Stimulated activated naive CD8-positive, alpha-beta T cell treated with anti-CD3 and anti-CD28 coated beads, Interleukin-15, amount 100 ng/mL, for 72 hours (primary cell): ENCODE measurements at places on chromosomes 2 and 18.

GRCh38 chr18:44758861-44759631, 78.4 kb downstream of the SETBP1 start:
- DNase-seq = peak; percentile 36

DNA sequence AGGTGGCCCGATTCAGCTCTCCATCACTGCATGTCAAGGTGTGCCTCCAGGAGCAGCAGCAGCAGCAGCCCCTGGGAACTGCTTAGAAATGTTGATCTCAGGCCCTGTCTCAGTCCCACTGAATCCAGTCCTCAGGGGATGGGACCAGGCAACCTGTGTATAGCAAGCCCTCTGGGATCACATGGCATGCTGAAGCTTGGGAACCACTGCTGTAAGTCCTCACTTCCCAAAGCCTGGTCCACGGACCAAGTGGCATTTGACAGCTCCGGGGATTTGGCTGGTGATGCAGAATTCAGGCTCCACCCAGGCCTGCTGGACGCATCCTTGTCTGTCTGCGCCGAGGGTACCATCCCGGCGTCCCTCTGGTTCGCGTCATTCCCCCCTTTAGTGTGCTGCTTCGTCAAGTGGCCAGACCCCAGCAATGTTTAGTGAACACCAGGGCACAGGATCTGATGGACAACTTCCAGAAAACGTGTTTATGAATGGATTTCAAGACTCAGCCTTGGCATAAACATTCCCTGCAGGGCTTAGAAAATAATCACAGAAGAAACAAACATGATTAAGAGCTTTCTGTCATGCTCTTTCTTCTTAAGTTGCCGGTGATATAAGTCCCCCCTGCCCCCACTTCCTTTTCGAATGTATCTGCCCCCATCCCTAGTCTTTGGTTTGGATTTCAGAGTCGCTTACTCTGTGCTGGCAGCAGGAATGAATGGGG, 234.0 kb downstream of the GBX2 start:
- DNase-seq = no peak

GRCh38 chr2:165621086-165621560, 151.6 kb downstream of the CSRNP3 start:
- DNase-seq = no peak

- DNase-seq = no peak
Measured at GRCh38 chr18:62506495-62507143, 16.2 kb upstream of the ZCCHC2 start.

DNA sequence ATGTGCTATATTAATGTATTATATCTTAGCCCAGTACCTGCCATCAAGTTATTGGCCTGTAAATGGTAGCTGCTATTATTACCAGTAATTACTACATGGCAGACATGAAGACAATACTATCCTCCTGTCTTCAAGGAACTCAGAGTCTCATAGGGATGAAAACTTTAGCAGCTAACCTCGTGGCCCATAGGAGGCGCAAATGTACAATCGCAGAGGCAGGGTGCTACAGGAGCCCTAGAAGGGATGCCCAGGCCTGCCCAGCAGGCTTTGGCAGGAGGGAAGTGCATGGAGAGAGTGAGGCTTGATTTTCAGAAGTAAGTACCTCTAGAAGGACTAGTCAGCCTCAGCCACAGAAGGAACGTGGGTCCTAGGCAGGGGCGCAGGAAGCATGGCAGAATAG, 44.7 kb upstream of the KIDINS220 start:
- DNase-seq = no peak

GRCh38 chr2:8893474-8893873, 56.1 kb upstream of the KIDINS220 start:
- DNase-seq = no peak

- no peak for DNase-seq
Measured at GRCh38 chr2:208509586-208509985, 103.0 kb downstream of the PTH2R start.

- DNase-seq = no peak
Measured at GRCh38 chr2:10935953-10936942, 24.5 kb downstream of the KCNF1 start.

DNA sequence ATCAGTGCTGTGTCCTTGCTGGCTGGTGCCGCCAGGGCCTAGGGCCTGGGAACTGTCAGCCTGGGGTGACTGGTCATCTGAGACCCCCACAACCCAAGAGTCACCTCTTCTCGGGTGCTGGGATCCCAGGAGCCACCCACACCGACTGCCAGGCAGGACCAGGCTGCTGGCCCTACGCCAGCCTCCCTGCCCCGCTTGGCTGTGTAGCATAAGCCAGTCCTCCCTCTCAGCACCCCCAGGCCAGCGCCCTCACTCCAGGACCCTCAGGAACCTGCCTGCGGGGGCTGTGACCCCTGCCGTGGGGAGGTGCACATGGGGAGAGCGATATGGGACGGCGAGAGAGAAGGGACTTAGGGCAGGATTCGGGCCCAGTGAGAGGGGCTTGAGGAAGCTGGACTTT, 9.5 kb downstream of the ARHGEF4 start:
- no peak for DNase-seq

DNA sequence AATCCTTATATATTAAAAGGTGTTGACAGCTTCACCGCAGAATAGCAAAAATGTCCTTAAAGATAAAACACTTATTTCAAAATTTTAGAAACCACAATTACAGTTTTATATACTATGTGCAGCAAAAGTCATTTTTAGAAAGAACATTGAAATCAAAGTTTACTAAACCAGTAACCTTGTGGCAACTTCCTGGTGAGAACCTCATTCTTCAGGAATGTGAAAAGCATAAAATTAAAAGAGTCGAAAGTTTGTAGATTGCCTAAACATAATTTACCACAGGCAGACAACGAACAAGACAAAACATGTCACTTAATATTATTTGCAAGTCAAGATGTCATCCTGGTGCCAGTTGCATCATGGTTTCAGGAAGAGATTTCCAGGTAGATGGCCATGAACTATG, 108.3 kb upstream of the NRP2 start:
- DNase-seq = no peak

DNA sequence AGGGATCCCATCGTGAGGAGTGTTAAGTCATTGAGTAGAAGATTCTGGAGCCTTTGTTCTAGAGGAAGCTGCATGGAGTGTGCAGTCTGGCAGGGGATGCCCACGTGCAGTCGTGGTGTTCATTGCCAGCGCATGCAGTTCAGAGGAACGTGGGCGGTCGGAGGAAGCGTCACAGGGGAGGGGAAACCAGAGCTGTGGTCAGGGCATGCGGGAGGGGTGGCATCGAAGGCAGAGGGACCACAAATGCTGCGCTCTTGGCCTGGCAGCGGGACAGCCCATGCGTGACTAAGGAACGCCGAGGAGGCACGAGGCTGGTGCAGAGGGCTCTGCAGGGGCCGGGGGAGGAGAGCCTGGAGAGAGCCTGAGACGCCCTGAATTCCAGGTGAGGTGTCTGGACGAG, 141.1 kb downstream of the KLHL29 start:
- DNase-seq = peak; percentile 31

DNA sequence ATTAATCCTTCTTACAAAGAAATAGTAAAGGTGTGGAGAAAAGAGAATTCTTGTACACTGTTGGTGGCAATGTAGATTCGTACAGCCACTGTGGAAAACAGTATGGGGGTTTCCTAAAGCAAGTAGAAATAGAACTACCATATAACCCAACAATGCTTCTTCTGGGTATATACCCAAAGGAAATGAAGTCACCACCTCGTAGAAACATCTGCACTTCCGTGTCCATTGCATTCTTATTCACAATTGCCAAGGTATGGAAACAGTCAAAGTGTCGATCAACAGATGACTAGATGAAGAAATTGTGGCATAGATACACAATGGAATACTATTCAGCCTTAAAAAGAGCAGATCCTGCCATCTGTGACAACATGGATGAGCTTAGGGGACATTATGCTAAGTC, 93.4 kb upstream of the TGIF1 start:
- DNase-seq = no peak

DNA sequence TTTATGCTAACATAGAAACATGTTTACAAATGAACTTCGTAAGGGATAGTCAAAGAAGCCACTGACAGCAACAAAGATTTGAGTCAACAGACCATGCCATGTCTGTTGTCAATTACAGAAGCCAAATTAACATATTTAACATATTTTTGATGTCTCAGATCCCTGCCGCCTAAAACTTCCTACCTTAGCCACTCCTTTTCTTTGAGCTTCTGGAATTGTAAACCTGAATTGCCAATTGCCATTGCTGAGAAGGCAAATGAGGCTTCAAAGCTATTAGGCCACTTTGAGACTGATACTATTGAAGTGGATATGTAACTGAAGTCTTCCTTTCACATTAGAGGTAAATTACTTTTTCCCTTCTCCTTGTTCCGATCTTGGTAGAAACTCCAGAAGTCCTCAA, 66.0 kb upstream of the DSEL start:
- DNase-seq = no peak

- DNase-seq = peak; percentile 89
Measured at GRCh38 chr2:3222636-3223035, 155.0 kb downstream of the EIPR1 start.

GRCh38 chr2:204503869-204504268, 41.4 kb upstream of the PARD3B start:
- DNase-seq = no peak

DNA sequence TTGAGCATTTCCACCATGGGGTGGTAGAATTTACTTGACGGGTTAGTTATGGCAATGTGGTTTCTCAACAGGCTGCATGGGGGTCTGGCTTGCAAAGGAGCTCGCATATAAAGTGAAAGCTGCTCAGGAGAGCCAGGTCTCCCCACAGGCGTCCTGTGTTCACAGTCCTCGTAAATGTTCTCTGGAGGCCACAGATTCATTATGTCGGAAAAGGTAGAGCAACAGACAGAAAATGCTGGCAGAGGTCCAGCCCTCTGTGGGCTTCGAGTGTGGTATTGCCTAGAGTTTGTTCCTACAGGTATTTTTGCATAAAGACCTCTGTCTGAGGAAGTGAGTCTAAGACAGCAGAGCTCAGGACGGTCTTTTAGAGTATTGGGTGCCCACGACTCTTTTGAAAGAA, 96.4 kb downstream of the CDCA7 start:
- DNase-seq = peak; percentile 26

- DNase-seq = no peak
Measured at GRCh38 chr2:165357758-165358157, 111.7 kb upstream of the CSRNP3 start.

DNA sequence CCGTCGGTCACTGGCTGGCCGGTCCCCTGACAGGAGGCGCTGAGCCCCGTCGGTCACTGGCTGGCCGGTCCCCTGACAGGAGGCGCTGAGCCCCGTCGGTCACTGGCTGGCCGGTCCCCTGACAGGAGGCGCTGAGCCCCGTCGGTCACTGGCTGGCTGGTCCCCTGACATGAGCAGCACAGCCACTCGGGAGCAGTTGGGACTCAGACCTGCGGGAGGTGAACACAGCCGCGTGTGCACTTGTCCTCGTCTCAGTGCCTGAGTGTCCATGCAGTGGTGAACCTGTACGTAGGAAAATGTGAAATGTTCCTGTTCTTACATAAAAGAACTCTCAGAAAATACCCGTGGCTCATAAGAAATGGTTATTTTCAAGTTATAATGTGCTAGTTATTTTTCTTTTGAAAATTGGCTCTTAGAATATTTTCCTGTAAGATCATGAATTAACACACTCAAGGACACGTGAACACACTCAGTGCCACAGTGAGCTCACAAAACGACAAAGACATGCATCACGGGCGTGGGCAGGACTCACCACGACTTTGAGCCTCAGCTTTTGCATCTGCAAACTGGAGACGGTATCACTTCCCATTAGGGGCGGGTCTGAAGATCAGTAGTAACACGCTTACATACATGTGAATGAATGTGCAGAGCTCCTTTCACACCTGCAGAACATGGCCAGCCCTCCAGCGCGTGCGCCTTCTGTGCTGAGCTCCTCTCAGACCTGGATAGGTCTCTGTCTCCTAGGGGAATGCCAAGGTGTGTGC, 21.1 kb upstream of the NFATC1 start:
- no peak for DNase-seq

DNA sequence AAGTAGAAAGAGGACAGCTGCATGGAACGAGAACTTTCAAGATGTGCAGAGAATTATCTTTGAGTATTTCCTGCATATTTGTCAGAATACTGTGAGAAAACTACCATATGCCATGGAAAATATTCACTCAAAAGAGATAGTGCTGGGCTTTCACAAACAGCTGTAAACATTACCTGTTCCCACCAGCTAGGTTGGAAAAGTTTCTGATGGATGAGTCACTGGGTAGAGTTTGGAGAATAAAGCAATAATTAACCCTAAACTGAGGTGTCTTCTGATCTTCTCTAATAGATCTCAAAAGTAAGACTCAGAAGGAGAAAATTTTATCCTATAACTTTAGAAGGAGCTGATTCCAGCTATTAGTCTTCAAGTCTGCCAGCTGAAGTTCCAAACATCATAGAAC, 3.9 kb upstream of the FSIP2 start:
- no peak for DNase-seq

GRCh38 chr2:172643142-172643541, 87.3 kb downstream of the PDK1 start:
- DNase-seq = no peak

- no peak for DNase-seq
Measured at GRCh38 chr2:84957771-84958134, 13.2 kb upstream of the KCMF1 start.

DNA sequence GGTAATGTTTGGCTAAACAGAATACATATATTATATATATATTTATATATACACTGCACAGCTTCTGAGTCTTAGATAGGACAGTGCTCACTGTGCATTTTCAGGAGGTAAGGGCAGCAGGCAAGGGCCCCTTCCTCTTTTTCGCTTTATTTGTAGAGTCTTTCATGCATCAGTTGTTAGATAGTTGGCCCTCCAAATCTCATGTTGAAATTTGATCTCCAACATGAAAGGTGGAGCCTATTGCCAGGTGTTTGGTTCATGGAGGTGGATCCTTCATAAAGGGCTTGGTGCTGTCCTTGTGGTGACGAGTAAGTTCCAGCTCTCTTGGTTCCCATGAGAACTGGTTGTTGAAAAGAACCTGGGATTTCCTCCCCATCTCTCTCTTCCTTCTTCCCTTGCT, 48.1 kb downstream of the TSN start:
- no peak for DNase-seq

- no peak for DNase-seq
Measured at GRCh38 chr18:57959278-57959677, 84.7 kb upstream of the NEDD4L start.

DNA sequence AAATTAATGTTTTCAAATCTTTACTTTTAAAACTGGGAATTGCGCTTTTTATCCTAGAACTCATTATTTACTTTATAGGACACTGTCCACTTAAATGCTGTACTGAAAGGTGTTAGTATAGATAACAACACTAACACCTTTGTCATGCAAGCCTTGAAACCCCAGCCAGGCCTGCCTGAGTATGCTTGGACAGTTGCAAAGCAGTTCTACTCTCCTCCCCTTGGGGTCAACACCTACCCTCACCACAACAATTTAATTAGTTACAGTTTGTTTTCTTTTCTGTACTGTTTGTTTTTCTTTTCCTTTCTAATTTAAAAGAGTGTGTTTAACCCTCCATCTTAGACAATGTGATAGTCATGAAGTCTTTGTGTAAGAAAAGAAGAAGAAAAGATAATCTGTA, 18.9 kb upstream of the FAM98A start:
- no peak for DNase-seq
